Effector memory CD4-positive, alpha-beta T cell (primary cell): ENCODE measurements at places on chromosomes 5 and 9.

GRCh38 chr5:172505403-172505759, 51.1 kb upstream of the SH3PXD2B start:
- H3K27me3 ChIP-seq = no peaks in the 10 kb centered on the region
- no peak overlapping the region for H3K4me3 ChIP-seq
- H3K27ac ChIP-seq = no peak overlapping the region
- no peak for DNase-seq

DNA sequence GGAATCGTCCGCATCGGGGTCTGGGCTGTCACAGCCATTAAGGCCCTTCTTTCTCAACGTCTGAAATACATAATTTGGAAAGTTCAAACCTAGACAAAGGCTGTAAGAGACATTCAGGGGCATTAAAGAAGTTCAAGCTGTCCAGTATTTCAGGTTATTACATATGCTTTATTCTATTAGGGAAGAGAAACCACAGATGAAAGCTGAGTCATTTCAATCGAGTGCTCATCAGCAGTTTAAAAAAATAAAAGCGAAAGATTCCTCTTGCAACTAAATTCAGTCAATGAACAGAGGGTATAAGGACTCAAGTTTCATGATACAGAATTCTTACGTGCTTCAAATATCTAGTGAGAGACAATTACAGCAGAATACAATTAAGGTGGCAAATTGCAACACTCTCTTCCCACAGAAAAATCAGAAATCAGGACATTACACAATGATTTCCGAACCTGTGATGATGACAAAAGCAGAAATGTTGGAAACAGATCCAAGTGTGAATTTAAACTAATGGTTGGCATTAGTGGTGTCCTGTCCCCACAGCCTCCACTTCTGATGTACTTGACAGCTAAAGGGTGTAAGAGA, 121.6 kb downstream of the MEF2C start:
- H3K27me3 ChIP-seq = no peaks in the 10 kb centered on the region
- H3K4me1 ChIP-seq = no peaks in the 10 kb centered on the region
- no peak for DNase-seq
- no peak overlapping the region for H3K27ac ChIP-seq
- no peaks in the 10 kb centered on the region for H3K36me3 ChIP-seq
- no peak overlapping the region for H3K4me3 ChIP-seq

DNA sequence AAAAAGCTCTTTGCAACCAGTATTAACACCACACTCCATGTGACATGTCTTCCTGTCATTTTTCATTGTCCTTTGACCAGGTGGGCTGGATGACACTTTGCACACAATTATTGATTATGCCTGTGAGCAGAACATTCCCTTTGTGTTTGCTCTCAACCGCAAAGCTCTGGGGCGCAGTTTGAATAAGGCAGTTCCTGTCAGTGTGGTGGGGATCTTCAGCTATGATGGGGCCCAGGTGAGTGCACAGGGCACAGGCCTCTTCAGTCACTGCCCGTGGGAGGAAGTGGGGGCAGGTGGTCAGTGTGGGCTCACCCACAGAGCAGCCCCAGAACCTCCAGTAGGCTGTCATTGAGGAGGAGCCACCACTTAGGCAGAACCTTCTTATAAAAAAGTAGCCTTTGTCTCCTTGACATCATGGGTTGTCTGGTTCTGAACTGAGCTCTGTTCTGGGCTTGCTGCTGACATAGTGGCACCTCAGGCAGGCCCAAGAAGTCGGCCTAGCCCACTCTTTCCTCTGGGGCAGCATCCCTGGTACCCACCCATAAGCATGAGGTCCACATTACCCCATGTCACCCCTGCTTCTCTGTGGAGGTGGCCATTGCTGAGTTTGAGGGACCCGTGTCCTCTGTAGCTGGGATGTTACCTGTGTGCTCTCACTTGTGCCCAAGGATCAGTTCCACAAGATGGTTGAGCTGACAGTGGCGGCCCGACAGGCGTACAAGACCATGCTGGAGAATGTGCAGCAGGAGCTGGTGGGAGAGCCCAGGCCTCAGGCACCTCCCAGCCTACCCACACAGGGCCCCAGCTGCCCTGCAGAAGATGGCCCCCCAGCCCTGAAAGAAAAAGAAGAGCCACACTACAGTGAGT, 39.3 kb downstream of the SECISBP2 start:
- H3K36me3 ChIP-seq = peaks cover 93% of the 10 kb centered on the region
- DNase-seq = no peak
- H3K27ac ChIP-seq = no peak overlapping the region
- H3K4me3 ChIP-seq = no peak overlapping the region
- no peaks in the 10 kb centered on the region for H3K4me1 ChIP-seq
- H3K27me3 ChIP-seq = no peaks in the 10 kb centered on the region

GRCh38 chr9:91948101-91948596, 1.9 kb downstream of the ROR2 start:
- DNase-seq = no peak
- no peaks in the 10 kb centered on the region for H3K36me3 ChIP-seq
- H3K4me3 ChIP-seq = no peak overlapping the region

DNA sequence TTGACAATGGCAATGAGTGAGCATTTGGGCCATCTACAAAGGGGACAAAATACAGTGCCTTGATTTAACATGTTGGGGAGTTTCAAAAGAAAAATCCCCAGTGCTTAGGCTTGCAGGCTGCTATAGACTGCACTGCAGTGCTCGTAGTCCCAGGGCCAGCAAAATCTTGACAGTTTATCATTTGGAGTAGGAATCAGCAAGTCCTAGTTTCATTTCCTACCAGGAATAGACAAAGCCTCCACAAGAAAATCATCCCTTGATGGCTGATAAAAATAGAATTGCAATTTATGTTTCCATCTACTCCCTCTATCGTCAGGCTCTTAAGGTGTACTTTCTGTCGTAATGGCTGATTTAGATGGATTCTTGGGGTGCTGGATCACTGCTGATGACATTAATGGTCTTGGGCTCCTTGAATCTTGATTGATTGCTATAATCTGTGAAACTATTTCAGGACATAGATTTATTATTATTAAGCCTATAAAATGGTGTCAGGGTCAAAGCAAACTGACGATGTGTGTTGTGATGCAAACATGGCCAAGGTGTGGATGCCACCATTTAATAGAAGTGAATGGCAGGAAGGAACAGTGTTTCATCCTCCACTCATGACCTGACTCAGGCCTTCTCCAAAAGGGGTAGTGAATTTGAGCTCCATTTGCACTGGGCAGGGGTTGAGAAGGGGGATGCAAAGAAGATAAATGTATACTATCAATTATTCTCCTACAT, 171.7 kb downstream of the PIK3R1 start:
- no peaks in the 10 kb centered on the region for H3K27me3 ChIP-seq
- no peak for DNase-seq
- no peak overlapping the region for H3K27ac ChIP-seq
- no peak overlapping the region for H3K4me3 ChIP-seq
- peaks cover 7% of the 10 kb centered on the region for H3K4me1 ChIP-seq
- H3K36me3 ChIP-seq = no peaks in the 10 kb centered on the region

DNA sequence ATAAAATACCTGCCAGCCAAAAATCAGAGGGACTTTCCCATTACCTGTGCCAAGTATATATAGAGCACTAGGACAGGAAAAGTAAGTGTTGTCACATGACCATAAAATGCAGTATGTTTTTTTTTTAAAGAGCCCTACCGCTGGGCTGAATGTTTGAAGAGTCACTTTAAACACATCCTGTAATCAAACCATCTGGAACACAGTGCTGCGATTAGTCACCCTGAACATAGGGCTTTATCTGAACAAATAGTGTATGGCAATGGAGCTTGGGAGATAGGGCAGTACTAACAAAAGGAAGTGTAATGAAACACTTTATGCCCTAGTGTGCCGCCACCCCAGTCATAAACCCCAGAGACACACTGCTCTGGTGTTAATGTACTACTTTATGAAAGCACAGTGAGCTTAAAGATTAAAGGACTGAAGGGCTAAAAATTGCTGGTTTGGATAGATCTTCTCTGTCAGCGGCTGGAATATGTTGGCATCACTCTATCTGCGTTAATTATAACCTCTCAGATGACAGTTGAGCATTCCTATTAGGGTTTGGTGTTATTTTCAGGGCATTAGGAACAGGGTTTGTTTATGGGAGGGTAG, 90.4 kb downstream of the ZNF608 start:
- no peak overlapping the region for H3K4me3 ChIP-seq
- H3K36me3 ChIP-seq = no peaks in the 10 kb centered on the region
- H3K27ac ChIP-seq = no peak overlapping the region
- no peak for DNase-seq

- no peak overlapping the region for H3K27ac ChIP-seq
- no peaks in the 10 kb centered on the region for H3K27me3 ChIP-seq
- no peak for DNase-seq
- H3K36me3 ChIP-seq = no peaks in the 10 kb centered on the region
- H3K4me1 ChIP-seq = no peaks in the 10 kb centered on the region
Measured at GRCh38 chr9:123389070-123389469, 33.1 kb downstream of the CRB2 start.
